Effector memory CD4-positive, alpha-beta T cell (primary cell): ENCODE measurements at places on chromosomes 16 and 17.

GRCh38 chr17:45783593-45784292, 377 bp upstream of the CRHR1 start:
- no peak for DNase-seq

DNA sequence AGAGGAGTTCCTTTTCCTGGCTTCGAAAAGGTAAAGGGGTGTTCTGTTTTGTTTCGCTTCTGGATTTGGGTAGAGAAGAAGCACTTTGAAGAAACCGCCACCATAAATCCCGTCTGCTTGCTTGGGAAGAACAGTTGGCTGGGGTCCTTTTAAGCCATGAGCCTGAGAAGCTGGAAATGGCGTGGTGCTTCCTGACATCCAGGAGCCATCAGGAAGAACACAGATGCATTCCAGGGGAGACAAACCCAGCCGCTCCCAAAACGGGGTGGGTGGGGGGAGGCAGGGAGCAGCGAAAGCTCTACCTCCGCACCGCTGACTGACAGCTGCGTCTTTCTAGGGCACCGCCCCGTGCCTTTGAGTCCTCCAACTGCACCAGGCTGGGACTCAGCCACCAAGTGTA, 91.6 kb downstream of the ZDHHC7 start:
- DNase-seq: no peak

GRCh38 chr16:73046202-73046848, 1.6 kb downstream of the ZFHX3 start:
- no peak for DNase-seq

DNA sequence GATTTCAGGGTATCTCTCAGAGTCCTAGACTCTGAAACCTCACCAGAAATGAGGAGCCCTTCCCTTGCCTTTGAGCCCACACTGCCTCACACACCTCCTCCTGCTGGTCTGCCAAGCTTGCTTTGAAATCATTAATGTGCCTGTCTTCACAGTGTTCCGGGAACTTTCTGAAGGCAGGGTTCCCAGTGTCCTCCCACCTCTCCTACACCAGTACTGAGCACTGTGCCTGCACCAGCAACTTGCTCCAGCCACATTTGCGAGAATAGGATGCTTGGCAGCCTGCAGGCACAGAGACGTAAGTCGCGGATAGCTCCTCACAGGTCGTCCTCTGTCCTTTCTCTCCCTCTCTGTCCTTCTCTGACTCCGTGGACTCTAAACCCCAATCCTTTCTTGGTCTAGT, 408.4 kb upstream of the EEF2KMT start:
- no peak for DNase-seq

DNA sequence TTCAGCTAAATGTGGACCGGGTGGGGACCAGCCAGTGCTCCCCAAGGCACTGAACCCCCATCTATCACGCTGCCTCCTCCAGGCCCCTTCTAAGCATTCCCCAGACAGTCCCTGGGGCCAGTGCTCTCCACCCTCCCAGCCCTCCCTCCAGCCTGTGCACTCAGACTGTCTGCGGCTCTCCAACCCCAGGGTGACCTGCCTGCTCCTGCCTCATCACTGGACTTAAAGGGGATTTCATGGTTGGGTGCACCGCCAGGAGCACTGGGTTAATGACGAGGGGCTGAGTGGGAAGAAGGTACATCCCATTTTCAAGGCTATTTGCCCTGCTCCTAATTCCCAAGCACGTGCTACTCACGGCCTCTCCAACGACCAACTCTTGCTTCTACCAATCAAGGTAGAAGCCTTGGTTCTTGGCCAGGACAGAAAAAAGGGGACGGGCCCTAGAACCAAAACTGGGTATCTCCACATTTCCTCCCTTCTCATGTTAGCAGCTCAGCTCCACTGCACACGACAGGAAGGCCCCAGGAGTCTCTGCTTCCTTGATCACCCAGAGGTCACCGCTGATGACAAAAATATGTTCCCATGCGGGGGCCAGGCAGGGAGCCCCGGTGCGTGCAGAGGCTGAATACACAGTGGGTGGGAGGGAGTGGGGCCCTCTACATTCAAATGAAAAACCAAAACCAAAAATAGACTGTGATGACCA, 3.5 kb upstream of the ABR start:
- no peak for DNase-seq

- no peak for DNase-seq
These were observed 47.2 kb downstream of the ABCC1 start for GRCh38 chr16:15996432-15997109.

DNA sequence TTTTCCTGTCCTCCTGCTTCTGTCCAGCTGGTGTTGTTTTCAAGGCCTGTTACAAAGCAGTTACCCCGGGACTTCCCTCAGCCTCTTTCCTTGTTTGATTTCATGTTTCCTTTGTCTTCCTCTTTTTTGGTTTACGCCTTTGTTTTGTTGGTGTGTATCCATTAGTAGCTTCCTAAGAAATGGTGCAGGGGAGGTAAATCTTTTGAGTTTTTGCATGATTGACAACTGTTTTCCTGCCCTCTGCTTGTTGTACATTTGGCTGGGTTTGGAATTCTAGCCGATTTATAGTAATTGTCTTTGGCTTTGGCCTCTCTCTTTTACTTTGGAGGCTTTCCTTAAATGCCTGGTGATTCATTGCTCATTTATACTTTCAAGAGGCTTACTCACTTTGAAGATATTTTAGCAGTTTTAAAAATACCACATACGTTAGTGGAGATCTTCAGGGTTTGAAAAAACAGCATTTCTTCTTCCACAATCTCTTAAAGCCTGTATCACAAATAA, 32.8 kb downstream of the DNAH2 start:
- DNase-seq: no peak

DNA sequence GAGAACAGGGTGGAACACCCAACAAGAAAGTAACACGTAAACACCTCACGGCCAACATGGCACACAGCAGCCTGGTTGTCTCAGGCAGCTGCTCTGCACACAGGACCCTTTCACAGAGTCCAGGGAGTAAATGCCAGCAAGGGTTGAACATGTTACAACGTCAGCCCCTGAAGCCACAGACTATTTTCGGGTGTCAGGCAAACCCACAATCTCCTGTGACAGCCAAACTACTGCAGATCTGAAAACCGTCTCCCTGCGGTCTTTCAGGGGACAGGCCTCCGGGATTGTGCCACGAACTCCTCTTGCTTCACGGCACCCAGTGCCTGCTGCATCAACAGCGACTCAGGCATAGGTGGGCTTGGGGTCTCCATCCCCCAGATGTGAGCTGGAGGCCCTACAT, 127.7 kb downstream of the XYLT1 start:
- DNase-seq: peak; percentile 38

DNA sequence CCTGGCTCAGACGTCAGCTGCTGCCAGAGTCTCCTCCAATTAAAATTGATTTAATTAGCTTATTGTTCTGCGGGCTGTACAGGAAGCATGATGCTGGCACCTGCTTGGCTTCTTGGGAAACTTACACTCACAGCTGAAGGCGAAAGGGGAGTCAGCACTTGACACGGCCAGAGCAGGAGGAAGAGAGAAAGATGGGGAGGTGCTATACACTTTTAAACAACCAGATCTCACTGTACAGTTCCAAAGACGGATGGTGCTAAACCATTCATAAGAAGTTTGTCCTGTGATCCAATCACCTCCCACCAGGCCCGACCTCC, 1.4 kb upstream of the PRDM7 start:
- no peak for DNase-seq

DNA sequence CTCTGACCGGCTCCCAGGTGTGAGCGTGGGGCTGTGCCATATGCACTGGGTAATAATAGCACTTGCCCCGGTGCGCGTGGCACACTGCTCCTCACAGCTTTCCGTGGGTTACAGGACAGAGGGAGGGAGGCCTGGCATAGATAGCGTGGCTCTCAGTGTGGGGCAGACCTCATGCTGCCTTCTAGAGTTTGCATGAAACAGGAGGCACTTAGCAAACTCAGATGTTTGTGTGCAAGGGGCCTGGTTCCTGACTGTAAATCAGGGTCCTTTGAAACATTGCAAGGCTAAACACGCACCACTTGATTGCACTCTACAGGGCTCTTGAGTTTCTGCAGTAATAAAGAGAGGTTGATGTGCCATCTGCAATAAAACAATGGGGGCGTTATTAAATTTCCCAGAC, 101.7 kb downstream of the RPTOR start:
- no peak for DNase-seq

GRCh38 chr16:50025537-50025931, 509 bp downstream of the CNEP1R1 start:
- peak; percentile 3 for DNase-seq

- DNase-seq: no peak
These were observed 113.1 kb downstream of the SNX29 start for GRCh38 chr16:12089492-12090150.

DNA sequence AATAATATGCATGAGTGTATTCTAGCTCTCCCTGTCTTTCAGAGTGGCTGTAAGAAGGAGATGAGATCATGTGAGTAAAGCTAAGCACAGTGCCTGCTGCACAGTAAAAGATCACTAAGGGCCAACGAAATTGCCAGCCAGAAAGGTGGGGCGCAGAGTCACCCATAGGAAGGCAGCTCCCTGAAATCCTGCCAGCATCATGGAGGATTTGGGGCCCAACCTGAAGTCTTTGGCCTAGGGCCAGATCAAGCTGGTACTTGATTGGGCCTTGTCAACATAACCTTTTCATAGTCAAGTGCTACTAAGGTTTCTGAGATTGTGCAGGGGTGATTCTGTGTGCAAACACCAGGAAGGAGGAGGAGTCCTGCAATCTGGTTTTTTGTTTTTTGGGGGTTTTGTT, 16.5 kb downstream of the SCNN1B start:
- no peak for DNase-seq

- DNase-seq: no peak
These were observed 2.2 kb downstream of the HSD17B2 start for GRCh38 chr16:82037251-82037650.

GRCh38 chr17:46264456-46265198, 30.3 kb upstream of the LRRC37A start:
- no peak for DNase-seq

DNA sequence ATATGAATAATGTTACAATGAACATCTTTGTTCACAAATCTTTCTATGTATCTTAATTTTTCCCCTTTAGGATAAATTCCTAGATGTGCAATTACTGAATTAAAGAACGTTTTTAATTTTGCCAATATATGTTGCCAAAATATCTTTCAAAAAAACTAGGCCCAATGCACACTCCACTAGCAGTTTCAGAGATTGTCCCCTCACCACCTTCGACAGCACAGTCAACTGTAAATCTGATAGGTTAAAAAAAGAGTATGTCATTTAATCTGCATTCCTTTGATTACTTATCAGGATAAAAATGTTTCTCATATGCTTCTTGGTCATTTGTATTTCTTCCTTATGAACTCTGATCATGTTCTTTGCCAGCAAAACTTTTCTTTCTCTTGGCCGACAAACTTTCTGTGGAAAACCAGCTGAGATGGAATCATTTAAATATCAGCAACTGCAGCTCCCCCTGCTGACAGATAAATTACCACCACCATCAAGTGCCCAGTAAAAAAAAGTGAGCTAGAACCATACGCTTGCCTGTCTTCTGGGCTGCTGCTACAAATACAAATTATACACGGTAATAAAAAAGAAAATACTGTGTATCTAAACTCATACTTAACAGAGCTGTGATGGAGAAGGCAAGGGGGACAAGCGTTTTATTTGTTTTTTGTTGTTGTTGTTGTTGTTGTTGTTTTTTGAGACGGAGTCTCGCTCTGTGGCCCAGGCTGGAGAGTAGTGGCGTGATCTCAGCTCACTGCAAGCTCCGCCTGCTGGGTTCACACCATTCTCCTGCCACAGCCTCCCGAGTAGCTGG, 19.6 kb upstream of the KANSL1 start:
- peak; percentile 39 for DNase-seq

GRCh38 chr16:85624646-85625045, 11.5 kb downstream of the GSE1 start:
- no peak for DNase-seq

DNA sequence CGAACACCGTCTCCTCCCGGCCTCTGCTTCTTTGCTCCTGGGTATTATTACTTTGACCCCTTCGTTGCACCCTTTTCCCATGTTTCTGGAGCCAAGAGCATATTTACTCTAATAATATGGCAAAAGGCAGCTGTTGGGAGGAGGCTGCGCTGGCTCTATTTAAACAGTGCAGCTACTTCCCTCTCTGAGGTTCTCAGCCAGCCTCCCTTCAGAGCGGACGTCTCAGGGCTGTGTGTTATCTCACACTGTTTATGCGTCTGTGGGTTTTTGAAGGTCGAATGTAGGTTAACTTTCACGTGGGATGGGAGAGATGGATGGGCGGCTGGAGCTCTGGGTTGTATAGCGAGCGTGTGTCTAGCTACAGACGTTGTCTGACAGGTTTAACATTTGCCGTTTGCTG, 45.3 kb downstream of the COX4I1 start:
- no peak for DNase-seq

DNA sequence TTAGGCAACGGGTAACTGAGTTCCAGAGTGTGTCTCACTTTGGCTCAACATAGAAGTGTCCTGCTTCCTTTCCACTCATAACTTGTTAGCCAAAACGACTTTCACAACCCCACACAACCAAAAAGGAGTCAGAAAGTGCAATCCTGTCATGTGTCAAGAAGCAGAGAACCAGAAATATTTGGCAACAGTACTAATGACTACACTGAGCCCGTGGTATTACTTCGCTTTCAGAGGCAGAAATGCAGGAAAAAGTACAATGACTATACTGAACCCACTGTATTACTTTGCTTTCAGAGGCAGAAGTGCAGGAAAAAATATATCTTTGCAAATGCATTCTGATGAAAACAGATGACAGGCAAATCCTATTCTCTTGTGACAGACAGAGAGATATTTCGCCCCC, 484.6 kb downstream of the KIF2B start:
- DNase-seq: no peak

GRCh38 chr17:40560592-40561293, 4.5 kb downstream of the CCR7 start:
- DNase-seq: peak; percentile 70

GRCh38 chr17:44279346-44279665, 11.4 kb upstream of the SLC4A1 start:
- no peak for DNase-seq

DNA sequence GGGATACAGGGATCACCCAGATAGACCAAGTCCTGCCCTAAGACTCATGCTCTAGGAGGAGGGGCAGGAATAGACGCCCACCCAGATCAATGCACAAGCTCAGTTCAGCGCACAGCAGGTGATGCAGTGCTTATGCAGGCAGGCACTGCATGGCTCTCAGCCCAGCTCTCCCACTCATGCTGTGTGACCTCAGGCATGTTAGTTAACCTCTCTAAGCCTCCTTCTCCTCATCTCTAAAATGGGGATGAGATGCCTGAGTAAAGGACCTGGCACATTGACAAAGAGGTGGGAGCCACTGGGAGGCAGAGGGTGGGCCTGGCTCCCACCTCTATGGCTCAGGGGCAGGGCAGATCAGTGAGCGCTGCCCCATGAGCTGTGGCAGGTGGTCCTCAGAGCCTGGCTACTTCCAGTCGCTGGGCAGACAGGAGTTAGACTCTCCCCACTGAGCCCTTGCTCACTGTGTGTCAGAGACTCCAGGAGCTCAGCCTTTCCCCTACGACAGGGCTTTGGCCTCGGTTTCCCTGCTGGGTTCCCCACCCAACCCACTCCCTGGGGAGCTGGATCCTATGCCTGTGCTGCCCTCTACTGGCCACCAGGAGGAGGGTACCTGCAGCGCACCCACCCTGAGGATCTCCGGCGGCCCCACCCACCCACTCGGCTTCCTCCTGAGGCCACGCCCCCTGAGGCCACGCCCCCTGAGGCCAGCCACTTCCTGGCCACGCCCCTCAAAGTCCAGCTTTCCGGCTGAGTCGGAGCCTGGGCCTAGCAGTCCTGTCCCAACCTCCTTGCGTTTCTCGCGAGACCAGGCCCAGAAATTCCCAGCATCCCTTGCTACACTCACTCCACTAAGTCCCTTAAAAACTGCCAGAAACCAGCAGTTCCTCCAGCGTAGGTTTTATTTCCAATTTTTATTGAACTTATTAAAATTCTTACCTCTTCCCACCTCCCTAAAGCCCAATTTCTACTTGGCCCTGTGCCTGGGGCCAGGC, 196.1 kb downstream of the GSG1L start:
- DNase-seq: peak; percentile 4
